NCI-H82 (cell line): ENCODE measurements at places on chromosomes 13 and 19.

DNA sequence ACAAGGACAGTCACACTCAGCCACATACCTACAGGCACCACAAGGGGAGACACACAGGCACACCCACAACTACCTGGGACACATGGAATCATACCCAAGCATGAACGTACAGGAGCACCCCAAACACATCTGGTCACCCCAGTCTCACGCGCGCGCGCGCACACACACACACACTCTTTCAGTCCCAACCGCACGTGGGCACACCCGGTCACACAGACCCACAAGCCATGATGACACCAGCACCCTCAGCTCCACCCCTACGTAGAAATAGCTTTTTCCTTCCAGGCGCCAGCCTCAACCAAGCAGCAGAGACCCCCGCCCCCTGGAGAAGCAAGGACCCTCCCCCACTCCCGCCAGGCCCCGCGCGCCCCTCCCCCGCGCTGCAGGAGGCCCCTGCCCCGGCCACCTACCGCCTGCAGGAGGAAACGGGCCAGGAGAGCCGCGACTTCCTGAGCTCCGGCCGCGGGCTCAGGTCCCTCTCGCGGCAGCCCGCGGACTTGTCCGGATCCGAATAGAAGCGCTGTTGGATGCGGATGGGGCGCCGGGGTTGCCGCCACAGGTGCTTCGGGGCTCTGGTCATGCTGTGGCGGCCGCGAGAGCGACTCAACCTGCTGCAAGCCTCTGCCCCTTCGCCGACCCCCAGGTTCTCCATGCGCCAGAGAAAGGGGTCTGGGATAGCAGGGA, 6.4 kb upstream of the PDE4C start:
- DNase-seq = peak; percentile 93

GRCh38 chr13:98353750-98354149, 176.7 kb upstream of the RNF113B start:
- no peak for DNase-seq

GRCh38 chr13:111490611-111491010, 170.2 kb downstream of the TEX29 start:
- DNase-seq = no peak

DNA sequence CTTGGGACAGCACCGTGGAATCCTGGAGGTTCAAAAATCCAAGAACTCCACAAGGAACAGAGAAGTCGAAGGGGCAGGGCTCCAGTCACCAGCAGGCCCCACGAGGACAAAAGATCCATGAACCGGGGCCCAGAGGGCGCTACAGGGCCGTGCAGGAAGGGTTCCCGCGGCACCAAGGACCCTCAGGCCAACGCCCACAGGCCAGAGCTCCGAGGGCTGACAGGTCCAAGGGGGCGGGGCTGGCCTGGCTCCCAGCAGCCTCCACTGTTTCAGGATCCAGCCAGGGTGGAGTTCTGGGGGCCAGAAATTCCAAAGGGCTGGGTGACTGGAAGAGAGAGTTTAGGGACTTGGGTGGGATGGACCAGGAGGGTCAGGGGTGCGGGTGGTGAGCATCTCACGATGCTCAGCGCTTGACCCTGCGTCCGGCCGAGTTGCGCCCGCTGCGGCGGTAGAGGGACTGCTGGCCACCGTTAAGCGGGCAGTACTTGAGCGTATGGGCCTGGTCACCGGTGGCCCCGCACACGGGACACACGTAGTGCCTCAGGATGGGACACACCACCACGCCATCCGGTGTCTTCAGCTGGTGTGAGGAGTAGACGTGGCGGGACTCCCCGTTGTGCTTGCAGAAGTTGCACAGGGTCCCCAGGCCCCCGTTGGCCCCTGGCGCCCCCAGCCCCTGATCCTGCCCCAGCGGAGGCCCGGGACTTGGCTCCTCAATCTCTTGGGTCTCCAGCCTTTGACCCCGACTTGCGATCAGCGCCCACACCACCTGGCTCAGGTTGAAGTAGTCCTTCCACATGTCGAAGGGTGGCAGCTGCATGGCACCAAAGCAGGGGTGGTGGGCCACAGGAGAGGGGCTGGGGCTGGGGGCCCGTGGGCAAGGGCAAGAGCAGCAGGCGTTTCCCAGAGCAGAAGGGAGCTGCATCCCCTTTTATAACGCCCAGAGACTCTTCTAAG, at the start of gene NANOS2:
TSS of gene NANOS2 (minus strand) at position 905 of the 957 bp plus-strand sequence. CDS start at position 820, 85 bp downstream.
- peak; percentile 79 for DNase-seq

- peak; percentile 46 for DNase-seq
Measured at GRCh38 chr19:1265615-1266128, 3.5 kb upstream of the CIRBP start.

GRCh38 chr19:47819858-47820257, 1.9 kb upstream of the CRX start:
- DNase-seq = peak; percentile 99

- no peak for DNase-seq
Measured at GRCh38 chr13:106550570-106551135, 15.2 kb upstream of the EFNB2 start.

- no peak for DNase-seq
Measured at GRCh38 chr13:53436396-53436795, 407.8 kb downstream of the OLFM4 start.

DNA sequence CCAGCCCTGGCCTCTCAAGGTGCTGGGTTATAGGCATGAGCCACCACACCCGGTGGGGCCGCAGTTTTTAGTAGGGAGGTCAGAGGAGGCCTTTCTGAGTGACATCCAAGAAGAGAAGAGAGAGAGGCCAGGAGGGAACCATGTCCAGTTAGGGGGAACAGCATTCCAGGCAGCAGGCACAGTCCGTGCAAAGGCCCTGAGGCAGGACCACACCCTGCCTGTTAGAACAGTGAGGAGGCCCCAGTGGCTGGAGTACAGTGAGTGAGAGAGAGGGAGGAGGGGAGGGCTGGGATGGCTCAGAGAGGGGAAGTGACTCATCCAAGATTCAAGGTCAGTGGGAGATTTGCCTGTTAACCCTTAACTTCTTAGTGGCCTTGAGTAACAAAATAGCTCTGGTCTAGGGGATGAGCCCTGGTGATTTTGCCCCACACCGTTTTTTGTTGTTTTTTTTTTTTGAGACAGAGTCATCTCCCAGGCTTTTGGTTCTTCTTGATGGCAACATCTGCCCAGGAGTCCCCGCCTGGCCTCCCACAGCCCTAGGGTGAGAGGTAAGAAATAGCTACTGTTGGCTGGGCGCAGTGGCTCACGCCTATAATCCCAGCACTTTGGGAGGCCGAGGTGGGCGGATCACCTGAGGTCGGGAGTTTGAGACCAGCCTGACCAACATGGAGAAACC, 2.7 kb upstream of the PLIN3 start:
- DNase-seq = peak; percentile 19

DNA sequence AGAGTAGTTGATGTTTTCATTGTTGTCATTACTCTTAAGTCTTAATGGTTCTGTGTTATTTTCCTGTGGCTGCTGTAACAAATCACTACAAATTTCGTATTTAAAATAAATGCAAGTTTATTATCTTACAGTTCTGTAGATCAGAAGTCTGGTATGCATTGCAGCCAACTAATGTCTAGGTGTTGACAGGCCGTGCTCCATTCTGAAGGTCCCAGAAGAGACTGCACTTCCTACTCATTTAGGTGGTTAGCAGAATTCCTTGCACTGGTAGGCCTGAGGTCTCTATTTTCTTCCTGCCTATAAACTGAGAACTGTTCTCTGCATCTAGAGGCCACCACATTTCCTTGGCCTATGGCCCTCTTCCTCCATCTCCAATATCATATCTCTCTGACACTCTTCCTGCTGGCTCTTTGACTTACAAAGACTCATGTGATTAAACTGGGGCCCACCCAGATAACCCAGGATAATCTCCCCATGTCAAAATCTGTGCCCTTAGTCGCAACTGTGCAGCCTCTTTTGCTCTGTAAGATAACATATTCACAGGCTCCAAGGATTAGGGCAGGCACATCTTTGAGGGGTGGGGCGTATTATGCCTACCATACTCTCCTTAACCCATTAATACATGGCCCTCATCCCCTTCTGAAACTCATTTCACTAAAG, 468.4 kb downstream of the FOXO1 start:
- peak; percentile 62 for DNase-seq

- peak; percentile 69 for DNase-seq
Measured at GRCh38 chr13:102947745-102948405, 102.0 kb downstream of the ERCC5 start.

DNA sequence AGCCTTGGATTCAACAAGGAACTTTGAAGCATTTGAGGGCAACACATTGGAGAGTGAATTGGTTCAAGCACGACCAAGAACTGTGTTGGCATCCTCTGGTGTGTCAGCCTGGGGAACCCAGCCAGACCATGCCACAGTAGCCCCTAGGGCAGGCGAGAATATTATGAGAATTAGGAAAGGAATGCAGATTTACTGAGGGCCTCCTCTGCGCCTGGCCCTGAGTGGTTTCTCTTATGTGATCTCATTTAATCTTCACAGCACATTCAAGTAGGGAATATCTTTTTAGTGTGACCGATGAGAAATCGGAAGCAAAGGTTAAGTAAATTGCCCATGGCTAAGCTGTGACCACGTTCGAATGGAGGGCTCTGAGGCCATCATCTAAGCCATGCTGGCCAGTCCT, 15.3 kb upstream of the ERICH6B start:
- DNase-seq = no peak

DNA sequence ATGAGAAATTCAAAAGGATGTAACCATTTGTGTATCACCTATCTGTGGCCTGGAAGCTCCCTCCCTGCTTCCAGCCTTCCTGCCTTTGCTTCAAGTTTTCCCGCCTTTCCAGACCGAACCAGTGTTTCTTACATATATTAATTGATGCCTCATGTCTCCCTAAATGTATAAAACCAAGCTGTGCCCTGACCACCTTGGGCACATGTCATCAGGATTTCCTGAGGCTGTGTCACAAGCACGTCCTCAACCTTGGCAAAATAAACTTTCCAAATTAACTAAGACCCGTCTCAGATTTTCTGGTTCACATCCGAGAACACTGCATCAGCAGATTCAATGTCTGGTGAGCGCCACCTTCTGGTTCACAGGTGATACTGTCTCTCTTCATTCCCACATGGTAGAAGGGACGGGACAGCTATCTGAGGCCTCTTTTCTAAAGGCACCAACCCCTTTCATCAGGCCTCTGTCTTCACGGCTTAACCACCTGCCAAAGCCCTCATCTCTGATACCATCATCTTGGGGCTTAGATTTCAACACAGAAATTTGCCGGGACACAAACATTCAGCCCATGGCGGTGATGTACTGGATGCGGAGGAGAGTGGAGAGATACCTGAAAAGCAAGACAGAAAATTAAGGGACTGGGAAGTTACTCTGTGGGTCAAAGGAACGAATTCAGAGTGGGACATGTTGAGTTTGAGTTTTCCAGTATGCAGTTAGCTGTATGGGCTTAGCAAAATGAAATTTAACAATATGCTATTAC, 58.7 kb upstream of the PABPC3 start:
- DNase-seq = peak; percentile 90

- DNase-seq = peak; percentile 34
Measured at GRCh38 chr19:36030264-36031148, 2.2 kb downstream of the CLIP3 start.

DNA sequence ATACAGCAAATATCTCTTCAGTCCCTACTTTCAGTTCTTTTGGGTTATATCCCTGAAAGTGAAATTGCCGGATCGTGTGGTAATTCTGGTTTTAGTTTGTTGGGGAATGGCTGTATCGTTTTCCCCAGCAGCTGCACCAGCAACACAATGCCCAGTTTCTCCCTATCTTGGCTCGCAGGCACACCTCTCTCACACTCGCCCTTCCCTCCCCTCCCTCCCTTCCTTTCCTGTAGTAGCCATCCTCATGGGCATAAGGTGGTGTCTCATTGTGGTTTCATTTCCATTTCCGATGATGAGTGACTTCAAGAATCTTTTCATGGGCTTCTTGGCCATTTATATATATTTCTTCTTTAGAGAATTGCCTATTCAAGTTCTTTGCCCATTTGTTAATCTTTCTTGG, 8.6 kb upstream of the GPR18 start:
- no peak for DNase-seq

GRCh38 chr13:28658539-28658795, 463 bp upstream of the POMP start:
- peak; percentile 53 for DNase-seq

GRCh38 chr19:16561382-16561781, 10.8 kb downstream of the SLC35E1 start:
- DNase-seq = peak; percentile 57

DNA sequence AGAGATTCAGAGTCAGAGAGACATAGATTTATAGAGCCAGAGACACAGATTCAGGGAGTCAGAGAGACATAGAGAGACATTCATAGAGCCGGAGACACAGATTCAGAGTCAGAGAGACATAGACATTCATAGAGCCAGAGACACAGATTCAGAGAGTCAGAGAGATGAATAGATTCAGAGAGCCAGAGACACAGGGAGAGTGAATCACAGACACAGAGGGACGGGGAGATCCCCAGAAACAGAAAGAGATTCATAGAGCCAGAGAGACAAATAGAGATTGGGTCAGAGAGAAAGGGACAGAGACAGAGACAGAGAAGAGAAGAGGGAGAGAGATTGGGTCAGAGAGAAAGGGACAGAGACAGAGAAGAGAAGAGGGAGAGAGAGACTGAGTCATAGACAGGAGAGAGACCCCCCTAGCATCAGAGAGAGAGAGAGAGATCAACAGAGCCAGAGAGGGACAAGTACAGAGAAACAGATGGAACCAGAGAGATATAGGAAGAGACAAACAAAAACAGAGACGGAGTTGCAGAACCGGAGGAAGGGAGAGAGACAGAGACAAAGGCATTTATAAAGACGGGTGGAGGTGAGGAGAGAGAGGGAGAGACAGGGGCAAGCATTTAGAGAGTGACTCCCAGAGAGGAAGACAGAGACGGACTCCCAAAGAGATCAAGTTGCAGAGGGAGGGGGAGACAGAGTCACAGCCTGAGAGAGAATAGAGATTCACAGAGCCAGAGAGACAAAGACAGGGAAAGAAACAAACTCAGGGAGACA, 1.1 kb upstream of the PRKCG start:
- no peak for DNase-seq

DNA sequence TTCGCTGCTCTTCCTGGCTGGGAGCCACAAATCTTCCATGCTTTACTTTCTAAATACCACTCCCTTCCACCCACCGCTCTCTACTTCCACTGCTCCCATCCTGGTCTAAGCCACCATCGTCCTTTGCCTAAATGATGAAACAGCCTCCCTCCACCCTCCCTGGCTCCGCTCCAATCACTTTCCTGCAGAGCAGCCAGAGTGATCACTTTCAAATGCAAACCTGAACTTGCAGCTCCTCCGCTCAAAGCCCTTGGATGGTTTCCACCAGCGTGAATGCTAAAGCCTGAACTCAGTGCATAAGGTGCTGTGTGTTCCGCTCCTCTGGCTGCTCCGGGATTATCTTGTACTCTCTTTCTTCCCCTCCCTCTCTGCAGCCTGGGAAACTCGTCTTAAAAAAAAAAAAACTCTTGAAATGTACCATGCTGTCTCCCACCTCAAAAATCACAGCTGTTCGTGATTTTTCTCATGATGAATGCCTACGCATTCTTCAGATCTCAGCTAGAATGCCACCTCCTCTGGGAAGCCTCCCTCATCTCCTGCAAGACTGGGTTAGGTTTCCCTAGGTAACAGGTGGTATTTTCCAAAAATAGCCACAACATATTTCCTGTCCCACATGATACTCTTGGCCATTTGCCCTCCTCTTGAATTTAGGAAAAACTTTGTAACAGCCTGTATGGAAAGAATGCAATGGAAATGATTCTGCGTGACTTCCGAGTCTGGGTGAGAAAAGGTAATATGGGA, 3.7 kb upstream of the SIN3B start:
- DNase-seq = peak; percentile 58
